ENCODE measurements at places on chromosomes 4 and X.

DNA sequence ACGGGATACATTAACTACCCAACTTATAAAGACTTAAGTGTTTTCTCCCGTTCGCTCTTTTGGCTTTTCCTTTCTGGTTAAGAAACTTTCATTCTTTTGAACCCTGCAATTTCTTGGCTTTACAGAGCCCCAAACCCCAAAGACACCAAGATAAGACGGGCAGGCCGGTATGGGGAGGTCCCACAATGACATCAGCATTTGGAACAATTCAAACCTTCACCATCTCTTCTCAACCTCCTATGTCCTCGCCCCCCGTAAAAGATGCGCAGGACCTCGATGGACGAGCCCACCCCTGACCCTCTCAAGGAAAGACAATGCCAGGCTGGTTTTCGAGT is 999 bp downstream of the ZNF518B start:
- DNase-seq, result no peak

DNA sequence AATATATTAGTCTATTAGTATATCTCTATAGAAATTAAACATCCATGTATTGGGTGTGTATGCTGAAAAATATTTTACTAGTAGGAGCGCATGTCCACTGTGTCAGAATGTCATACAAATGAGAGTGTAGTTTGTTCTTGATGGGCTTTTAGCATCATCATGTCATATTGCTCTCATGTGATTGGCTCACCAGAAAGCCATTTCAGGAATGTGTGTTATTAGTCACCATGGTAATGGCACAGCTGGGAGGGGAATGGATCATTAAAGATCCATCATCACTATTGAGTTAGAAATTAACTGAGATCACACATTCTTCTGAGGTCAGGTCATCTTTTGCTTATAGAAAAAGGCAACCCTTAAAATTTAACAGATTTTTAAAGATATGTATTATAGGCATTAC is 77.3 kb downstream of the PHEX start:
- DNase-seq, result no peak

DNA sequence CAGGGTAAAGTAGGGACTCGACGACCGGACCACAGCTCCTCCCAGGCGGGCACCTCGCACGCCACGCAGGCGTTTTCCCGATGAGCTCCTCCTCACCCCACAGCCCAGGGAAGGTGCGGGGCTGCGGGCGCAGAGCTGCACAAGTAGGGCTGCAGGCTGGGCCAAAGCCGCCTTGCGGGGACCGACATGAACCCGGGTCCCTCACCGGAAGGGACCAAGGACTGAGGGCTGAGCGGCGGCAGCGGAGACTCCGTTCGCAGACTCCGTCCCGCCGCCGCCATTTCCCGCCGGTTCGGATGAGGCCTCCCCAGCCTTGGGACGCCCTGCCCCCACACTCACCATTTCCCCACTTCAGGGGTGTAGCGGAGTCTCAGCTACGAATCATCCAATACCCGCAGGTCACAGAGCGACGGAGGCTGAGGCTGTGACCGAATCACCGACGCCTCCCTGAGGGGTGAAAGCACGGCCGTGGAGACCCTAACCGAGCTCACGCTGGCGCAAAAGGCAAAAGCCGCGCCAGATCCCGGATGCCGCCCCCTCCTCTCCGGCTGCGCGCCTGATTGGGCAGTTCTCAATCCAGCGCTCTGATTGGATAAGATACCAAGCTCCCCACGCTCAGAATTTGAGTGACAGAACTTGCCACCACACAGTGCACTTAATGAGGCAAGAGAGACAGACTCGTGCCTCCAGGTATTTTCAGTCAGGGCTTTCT is at the start of gene ZNF732:
Gene ZNF732 (minus strand): TSS at position 506 of the 712 bp plus-strand sequence. CDS start 164 bp downstream, at position 342.
- peak; percentile 3 for DNase-seq

- DNase-seq, result no peak
Observed at GRCh38 chr4:159282944-159283343, 180.1 kb downstream of the RAPGEF2 start.

- DNase-seq, result peak; percentile 29
Observed at GRCh38 chr4:105765690-105766407, 57.3 kb downstream of the GSTCD start.

DNA sequence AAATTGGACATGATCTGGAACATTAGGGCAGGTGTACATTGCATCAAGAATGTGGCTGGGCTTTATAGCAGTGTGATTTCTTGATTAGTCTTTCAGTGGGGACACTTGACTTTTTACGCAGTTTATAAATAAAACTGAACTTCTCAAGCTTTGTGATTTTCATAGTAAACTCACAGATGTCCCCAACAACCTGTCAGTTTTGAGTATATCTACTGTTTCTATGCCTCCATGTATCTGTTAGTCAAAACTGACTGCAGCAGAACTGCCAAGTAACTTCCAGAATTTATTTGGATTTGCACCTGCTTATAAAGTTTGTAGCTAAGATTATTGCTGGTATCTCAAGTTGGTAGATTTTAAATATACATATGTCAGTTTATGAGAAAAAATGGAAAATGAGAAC is 20.0 kb downstream of the PTTG2 start:
- no peak for DNase-seq

DNA sequence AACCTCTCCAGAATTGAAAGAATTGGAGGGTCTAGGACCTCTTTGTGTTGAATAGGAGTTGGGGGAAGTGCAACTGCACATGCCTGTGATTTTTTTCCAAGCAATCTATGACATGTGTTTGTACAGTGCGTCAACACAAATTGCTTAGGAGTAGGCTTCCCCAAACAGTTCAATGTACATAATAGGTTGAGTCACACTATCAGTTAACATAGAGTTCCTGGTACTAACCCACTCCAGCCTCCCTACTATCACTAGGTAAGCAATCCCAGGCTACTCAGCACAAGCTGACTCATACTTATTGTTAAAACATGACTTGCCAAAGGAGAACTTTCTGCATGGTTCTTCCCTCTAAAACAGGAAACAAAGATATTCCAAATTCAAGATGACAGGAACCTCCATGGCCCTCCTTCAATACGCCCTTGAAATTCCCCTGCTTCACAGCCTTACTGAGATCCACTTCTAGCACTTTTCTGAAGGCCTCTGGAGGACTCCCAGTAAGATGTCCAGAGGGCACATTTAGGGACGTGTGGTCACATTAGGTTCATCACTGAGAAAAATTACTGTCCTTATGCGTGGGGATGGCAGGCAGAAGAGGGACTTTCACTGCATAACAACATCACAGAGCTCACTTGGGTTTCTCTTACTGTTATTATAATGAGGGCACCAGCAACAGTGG is 8.4 kb upstream of the VSIG1 start:
- DNase-seq, result no peak

DNA sequence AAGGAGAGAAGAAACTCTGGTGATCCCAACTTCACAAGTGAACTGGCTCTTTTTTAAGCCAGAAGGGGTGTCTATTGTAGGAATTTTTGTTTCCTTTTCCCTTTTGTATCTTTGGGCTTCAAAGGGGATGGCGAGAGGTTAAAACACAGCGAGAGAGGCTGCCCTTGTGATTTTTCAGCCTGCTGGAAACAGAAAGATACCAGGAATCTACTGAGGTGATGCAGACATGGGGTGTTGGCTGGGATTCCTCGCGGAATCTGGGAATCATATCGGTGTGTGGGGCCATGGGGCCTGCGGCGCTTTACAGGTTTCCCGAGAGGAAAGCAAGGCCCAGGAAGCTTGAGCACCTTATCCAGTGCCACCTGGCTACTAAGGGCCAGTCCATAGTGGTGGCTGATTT is 99.4 kb upstream of the STX18 start:
- DNase-seq, result no peak

GRCh38 chr4:57094832-57095223 is 15.4 kb downstream of the IGFBP7 start:
- no peak for DNase-seq

GRCh38 chr4:153643406-153644383 is 40.4 kb upstream of the TLR2 start:
- no peak for DNase-seq

DNA sequence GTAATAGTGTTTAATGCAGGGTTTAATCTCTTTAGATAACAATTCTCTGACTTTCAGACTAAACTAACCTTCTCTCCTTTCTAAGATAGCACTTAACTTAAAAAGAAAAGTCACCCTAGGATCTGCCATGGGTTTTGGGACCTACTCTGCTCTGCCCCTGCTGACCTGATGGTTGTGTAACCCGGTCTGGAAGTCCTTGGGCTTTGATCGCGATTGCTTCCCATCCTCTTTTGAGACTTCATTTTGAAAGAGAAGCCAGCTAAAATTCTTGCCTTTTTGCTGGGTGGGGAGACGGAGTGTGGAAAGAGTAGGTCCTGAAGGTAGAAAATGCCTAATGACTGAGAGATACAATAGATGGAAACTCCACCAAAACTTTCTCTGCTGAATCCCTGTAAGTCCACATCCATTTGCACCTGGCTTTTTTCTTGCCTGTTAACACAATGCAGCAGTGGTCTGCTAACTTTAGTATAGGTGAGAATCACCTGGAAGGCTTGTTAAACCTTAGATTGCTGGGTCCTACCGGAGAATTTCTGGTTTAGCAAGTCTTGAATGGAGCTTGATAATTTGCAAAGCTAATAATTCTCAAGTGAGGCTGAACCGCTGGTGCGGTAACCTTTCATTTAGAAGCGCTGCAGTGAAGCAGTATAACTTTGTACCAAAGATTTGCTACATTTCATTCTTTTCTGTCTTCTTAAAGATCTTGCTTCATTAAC is 45.6 kb upstream of the CCSER1 start:
- no peak for DNase-seq

GRCh38 chr4:55096045-55096444 is 29.4 kb downstream of the KDR start:
- DNase-seq, result no peak

DNA sequence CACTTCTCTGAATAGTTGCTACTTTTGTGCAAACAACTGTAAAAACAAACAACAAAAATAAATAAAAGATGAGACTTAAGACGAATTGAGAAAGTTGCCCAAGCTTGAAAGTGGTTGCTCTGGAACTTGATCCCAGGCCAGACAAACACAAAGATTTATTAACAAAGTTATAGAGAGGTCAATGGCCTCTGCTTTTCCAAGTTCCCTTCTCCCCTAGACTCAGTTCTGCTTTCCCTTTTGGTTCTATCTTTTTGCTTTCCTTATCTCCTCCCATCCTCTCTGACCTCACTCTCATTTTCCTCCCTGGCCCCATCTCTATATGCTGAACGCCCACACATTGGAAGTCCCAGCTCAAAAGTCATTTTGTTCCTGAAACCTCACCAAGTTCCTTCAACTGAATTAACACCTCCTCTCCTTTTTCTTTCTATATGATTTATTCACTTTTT is 82.7 kb downstream of the MXRA5 start:
- DNase-seq, result no peak

GRCh38 chr4:2304877-2305561 is 43.1 kb upstream of the MXD4 start:
- DNase-seq, result no peak

GRCh38 chr4:144340931-144341330 is 200.4 kb upstream of the GYPA start:
- no peak for DNase-seq

GRCh38 chr4:3873408-3874027 is 107.3 kb downstream of the ADRA2C start:
- no peak for DNase-seq

GRCh38 chr4:16245241-16245640 is 19.0 kb upstream of the TAPT1 start:
- DNase-seq, result no peak

DNA sequence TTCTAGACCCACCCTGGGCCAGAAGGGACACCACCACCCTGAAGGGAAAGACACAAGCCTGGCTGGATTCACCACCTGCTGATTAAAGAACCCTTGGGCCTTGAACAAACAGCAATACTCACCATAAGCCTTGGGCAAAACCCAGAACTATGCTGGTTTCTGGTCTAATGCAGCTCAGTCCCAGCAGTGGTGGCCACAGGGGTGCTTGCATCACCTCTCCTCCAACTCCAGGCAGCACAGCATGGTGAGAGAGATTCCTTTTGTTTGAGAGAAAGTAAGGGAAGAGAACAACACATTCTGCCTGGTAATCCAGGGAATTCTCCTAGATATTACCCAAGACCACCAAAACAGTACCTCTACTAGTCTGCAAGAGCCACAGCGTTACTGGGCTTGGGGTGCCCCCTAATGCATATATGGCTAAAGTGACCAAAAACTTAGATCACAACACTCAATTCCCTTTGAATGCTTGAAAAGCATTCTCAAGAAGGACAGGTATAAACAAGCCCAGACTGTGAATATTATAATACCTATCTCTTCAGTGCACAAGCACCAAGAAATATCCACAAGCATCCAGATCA is 25.7 kb downstream of the RNF128 start:
- no peak for DNase-seq

DNA sequence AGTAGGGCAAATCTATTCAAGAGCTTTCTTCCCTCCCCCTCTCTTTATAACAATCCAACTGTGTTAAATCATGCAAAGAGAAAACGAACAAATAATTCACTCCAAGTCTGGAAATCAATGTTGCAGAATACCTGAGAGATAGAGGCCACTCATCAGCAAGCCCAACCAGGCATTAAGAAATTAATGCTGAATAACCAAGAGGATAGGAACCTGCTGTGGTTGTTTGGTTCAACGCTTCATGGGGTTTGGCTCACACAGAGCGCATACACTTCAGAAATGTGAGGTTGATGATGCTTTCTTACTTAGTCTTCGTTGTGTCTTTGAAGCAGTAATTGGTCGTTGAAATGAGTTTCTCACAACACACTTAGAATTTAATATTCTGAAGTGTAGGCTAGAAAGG is 1540.0 kb upstream of the PABPC4L start:
- DNase-seq, result no peak

DNA sequence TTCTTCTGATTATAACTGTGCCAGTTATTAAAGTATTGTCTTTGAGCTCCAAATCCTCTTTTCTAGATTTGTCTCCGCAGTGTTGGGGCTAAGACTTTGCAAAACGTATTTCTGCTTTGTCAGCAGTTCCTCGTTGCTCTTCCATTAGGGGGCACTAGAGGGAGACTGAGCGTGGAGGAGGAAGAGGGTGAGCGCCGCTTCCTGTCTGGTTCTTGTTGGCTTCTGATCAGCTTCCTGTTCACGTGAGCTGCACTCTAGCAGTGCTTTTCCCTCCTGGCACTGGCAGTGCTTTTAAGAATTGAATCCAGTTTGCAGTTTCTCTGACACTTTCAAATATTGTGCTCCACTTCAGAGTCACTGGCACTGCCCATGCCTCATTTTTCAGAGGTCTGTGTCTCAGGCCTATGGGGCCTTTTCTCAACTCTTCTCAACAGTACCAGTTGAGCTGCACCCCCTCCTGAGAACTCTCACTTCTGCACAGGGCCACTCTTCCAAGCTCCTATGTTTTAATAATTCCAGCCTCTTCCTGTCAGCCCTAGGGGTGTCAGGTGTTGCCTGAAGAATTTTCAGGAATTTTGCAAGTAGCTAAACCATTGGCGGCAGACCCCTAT is 54.4 kb upstream of the LCORL start:
- no peak for DNase-seq
